ENCODE measurements at places on chromosomes 11 and 22.

GRCh38 chr11:17952487-17952886, 60.4 kb downstream of the SERGEF start:
- no peak for DNase-seq

GRCh38 chr22:45482169-45482568, 20.5 kb upstream of the FBLN1 start:
- DNase-seq: no peak

GRCh38 chr11:103202048-103202651, 92.9 kb downstream of the DYNC2H1 start:
- peak; percentile 3 for DNase-seq

- no peak for DNase-seq
These were observed 11.3 kb downstream of the GGTLC2 start for GRCh38 chr22:22655452-22656290.

DNA sequence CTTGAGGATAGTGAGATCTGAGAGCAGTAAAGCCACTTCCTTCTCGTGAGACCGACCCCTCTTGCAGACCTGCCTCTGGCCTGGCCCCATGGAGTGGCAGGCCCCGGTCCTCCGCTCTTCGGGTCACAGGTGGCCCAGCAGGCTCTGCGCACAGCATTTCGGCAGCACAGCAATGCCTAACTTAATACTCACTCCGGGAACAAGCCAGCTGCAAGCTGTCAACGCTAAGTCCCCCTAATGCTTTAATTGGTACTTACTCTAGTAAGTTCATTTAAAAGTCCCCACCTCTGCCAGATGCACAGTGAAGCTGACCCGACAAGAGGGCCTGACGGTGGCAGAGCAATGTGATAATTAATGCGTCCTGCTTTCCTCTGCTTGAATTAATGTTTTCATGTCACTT, 349.3 kb upstream of the B3GAT1 start:
- DNase-seq: no peak

- DNase-seq: no peak
These were observed 69.4 kb upstream of the AMPD3 start for GRCh38 chr11:10385696-10386095.

GRCh38 chr22:49765091-49765771, 62.4 kb downstream of the BRD1 start:
- DNase-seq: no peak

DNA sequence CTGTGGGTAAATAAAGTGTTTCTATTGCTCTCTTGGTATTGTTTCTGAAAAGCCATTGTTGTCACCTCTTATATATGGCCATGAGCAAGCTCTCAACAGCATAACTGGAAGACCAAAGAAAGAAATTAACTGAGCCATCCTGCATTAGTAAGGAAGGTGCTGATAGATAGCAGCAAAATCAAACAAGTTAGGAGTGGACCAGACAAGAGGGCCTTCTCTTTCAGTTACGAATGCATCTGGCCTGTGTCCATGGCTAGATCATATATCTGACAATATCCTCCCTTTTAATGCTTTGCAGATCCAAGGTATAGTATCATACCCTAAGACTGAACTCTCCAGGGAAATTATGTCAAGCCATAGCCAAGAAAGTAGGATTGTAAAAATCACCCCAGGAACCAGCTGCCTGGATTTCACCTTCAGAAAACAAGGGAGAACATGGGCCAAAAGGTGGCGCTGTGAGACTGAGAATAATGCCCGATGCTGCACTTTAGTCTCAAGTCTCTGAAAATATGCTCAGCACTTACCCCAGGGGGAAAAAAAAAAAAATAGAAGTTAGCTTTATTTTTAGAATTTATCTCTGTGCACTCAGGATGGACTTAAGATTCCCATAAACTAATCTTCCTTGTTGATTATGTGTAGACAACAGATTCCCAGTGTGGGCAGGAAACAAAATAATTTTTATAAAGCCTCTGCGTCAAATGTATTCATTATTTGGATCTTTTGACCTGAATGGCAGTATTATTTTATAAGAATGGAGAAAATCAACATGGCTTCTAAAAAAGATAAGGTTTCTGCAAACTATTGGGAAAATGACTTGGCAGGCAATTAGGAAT, 415.1 kb downstream of the ETS1 start:
- peak; percentile 76 for DNase-seq

- DNase-seq: no peak
These were observed 61.2 kb downstream of the MED15 start for GRCh38 chr22:20568502-20569058.

DNA sequence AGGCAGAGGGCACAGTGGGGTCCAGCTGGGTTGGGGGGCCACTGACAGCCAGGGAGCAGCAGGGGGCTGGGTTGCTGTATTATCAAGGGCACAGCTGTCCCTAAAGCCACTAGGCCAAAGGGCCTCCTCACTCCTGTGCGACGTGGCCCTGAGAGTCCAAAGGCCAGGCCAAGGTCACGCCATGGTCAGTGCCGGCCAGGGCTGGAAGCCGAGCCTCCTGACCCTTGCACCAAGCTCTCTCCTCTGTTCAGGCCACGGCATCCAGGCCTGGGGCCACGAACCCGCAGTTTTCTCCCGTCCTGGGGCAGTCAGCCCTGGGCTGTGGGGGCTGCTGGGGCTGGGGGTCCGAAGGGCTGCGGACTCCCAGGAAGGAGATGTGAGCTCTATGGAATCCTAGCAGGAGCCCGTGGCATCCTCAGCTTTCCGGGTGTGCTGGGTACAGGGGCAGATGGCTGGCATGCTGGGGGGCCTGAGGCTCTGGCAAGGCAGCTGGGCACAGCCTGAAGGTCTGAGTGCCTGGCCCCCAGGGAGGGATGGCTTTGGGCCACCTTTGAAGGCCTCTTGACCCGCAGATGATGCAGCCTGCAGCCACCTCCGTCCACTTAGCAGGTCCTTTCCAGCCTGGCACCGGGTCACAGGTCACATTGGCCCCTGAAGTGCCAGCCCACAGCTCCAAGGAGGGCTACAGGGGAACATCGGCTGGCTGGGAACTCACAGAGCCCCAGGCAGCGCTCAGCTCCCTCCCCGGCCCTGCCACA, 17.3 kb upstream of the PPARA start:
- no peak for DNase-seq

DNA sequence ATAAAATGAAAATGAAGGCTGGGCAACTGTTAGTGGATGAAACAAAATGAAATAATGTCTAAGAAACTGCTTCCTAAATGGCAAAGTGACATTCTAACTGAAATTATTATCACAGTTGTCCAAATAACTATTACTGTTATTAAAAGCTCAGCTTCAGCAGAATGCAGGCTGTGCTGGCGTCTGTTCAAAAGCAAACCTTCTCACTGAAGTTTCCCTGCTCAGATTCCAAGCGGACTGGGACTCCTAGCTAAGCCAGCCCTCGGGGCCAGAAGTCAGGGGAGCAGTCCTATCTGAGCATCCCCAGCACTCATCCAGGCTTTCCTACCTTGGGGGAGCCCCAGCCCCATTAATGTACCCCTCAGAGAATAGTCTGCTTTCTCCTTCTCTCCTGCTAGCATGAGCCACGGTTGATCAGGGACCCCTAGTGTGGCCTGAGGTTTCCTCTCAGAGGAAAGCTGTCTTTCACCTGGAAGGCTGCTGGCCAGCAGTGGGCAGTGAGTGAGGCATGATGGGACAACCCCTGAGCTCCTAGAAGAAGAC, 1167.3 kb downstream of the TBC1D22A start:
- DNase-seq: no peak

GRCh38 chr11:121132211-121132976, 31.4 kb downstream of the TECTA start:
- DNase-seq: no peak

GRCh38 chr11:10441652-10442503, 13.2 kb upstream of the AMPD3 start:
- no peak for DNase-seq

GRCh38 chr11:86464509-86465221, 90.0 kb downstream of the CCDC81 start:
- no peak for DNase-seq

DNA sequence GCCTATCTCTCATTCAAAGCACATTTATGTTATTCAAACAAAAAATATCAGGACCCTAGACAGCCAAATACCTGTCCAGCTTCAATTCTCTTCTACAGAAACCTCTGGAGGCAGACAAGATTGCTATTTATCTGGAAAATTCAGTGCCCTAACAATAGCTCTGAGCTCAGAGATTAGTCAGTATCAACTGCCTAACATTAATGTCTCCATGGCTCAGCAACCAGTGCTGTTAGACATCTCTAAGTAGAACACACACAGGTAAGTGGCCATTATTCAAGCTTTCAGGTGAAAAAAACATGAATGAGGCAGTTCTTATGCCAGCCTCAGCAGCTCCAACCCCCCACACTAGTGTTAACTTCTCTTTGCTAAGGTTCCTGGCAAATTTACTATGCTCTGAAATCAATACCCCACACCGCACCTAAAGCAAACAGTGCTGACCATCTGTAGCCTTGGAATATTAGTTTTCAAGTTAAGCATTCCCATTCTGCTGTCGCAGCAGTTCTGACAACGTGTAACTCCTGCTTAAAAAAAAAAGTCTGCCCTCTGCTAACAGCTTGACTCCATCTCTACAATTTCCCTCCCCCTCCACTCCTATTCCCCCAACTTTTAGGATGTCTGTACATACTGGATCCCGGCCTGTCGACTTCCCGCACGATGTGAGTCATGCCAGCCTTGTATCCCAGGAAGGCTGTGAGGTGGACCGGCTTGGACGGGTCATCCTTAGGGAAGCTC, 1.5 kb downstream of the RPL3 start:
- DNase-seq: no peak

GRCh38 chr11:2931771-2932738, 2.8 kb upstream of the PHLDA2 start:
- no peak for DNase-seq

DNA sequence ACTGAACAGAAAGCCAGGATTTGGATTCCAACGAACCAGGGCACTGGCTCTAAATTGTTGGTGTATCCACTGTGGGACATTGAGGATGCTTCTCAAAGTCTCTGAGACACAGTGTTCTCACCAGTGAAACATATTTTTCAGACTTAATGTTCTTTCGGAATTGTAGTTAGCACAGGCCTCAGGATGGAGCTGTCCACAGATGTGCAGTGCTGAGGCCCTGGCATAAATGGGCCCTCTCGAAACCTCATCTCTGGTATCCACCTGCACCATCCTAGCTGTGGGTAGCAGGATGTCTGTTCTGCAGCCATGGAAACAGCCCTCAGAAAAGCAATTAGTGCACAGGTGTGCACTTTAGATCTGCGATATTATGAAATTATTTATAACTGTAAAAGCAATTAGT, 656.8 kb downstream of the TBC1D22A start:
- DNase-seq: no peak

DNA sequence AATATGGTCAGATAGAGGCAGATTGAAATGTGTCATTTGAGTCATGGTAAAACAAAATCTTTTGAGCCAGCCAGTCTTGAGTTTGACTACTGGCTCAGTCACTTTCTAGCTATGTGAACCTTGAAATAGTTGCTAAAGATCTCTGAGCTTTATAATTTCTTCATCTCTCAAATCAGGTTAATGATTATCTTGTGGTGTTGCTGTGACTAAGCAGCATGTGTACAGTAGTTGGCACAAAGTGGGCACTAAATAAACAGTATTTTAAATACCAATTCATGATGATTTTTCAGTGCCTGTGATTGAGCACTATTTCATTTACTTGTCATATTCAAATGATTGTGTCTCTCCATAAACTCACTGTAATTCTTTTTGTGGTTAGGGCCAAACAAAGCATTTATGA, 70.8 kb downstream of the RAB38 start:
- no peak for DNase-seq

DNA sequence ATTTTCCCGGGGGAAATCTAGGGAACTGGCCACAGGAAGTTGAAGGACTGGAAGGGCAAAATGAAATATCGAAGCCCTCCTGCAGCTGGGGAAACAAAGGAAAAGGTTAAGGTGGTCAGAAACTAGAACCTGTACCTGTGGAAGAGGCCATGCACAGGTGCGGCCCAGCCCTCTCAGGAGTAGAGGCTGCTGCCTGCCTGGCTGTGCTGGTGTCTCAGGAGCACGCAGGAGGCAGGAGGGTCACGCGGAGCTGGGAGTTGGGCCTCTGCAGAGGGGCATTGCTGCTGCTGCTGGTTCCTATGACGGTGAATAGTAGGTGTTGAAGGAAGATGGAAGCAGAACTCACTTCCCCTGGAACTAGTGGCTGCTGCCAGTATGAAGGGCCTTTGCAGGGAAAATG, 425.7 kb downstream of the NTM start:
- DNase-seq: no peak

DNA sequence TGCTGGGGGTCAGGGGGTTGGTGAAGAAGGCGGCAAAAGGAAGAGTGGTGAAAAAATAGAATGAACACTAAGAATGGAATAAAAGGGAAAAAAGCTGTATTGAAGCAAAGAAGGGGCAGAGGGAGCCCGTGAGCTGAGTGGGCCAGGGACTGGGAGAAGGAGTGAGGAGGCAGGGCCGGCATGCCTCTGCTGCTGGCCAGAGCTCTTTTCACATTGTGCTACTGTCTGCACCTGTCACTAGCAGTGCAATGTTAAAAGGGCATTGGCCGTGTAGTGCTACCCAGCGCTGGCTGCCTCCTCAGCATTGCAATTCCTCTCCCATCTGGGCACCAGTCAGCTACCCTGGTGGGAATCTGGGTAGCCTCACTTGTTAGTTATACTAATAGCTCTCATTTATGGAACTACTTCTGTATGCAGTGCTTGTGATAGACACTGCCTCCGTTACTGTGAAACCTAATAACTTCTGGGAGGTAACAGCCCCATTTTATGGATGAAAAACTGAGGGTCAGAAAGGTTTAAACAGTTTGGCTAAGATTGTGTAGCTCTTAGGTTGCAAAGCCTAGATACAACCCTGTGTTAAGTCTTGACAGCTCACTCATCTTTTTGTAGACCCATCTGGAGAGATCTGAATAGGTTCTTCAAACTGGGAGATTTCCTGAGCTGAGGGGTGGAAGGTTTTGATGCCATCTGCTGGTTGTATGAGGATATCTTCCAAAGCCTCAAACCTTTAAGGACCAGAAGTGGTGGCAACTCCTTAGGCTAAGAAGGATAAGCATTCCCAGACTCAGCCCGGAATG, 8.5 kb downstream of the YPEL4 start:
- no peak for DNase-seq

GRCh38 chr11:96752221-96752620, 362.4 kb downstream of the JRKL start:
- DNase-seq: no peak

- no peak for DNase-seq
These were observed 186.5 kb upstream of the NAV2 start for GRCh38 chr11:19526119-19526518.

- DNase-seq: no peak
These were observed 1.1 kb downstream of the IGLL5 start for GRCh38 chr22:22888571-22889353.

DNA sequence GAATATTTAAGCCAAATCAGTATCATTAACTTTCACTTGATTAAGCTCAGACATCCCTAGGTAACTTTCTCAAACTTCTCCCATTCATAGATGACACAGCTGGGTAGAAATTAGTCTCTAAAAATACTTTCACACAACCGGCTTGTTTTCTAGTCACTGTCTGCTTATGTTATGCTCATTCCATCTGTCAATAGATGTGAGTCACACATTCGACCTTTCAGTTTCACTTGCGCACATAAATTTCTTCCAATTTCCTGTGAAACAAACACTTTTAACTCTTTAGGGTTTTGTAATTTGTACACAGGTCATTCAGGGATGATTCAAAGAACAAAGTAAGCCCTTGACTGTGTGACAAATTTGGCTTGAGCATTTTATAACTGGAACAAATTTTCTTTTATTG, 723.0 kb downstream of the KCNA4 start:
- DNase-seq: no peak

- no peak for DNase-seq
These were observed 49.1 kb downstream of the CERK start for GRCh38 chr22:46688949-46689348.

- no peak for DNase-seq
These were observed 56.7 kb upstream of the PPP6R3 start for GRCh38 chr11:68403831-68404230.

All from neuronal stem cell (in vitro differentiated cells).